ENCODE measurements at places on chromosomes 2 and 18. TPM values are rescaled to one million over a fixed set of nuclear protein-coding genes. Genes with fewer than 3 reads are reported as not detected.

Gene STK17B
- polyA plus RNA-seq, result 48.7 TPM

Gene GBX2
- not detected for polyA plus RNA-seq

Gene TRAPPC8
- 17.6 TPM for polyA plus RNA-seq

Gene THSD7B
- not detected for polyA plus RNA-seq

Gene SCYGR5
- polyA plus RNA-seq, result not detected

Gene SIX2
- not detected for polyA plus RNA-seq

Gene FLACC1
- polyA plus RNA-seq, result 0.32 TPM

Gene ACOXL
- polyA plus RNA-seq, result 0.16 TPM

Gene TPGS2
- polyA plus RNA-seq, result 23.5 TPM

Gene DIPK1C
- polyA plus RNA-seq, result not detected

Gene NETO1
- polyA plus RNA-seq, result 12.1 TPM

Gene DNAJC5G
- not detected for polyA plus RNA-seq

Gene DHRS9
- polyA plus RNA-seq, result 7.1 TPM

Gene ITGA6
- polyA plus RNA-seq, result 6.9 TPM

Gene DYNAP
- 0.22 TPM for polyA plus RNA-seq

Gene CFAP53
- polyA plus RNA-seq, result 0.56 TPM

DNA sequence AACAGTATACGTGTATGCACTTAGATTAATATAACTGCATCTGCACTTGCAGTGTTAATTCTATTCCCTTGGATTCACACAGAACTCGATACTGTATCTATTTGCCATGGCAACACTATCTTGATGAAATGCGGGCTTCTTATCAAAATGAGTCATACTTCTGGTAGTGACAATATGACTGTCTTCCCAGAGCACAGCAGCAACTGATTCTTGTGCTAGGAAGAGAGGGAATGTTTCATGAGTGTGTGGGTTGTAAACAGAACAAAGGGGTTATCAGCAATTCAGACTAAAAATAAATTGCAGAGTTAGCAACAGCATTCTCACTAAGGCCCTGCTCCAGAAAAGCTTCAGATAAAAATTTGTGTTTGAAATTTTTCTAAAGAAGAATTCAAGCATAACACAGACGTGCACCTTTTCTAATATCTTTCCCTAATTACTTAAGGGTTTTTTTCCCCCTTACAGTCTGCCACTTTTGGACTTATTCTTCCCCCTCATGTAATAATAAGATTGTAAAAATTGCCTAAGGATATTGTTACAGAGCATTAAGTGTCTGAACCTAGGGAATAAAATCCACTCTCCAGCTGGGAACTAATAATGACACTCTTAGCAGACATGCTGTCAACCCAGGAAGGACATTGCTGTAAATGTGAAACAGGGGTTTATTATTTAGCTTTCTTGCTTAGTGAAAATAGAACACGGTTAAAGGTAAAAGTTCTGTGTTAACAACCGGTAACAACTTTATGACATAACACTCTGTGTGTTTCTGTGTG, 99.9 kb upstream of the SLC38A11 start:
- DNase-seq, result no peak

DNA sequence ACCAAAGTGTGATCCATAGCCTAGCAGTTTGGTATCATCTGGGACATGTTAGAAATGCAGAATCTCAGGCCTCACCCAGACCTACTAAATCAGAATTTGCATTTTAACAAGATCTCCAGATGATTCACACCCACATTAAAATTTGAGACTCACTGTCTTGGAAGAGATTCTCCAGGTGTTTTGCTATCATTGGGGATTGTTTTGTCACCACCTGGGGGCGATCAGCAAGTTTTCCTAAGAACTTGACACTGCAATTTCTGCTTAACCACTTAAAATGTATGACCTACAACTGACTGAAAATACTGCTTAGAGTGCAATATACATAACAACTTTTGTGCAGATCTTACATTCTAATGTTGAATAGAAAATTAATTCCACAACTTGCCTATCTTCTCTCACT, 18.9 kb upstream of the ITGA4 start:
- no peak for DNase-seq

- no peak for DNase-seq
Measured at GRCh38 chr18:63083020-63083531, 236.5 kb downstream of the BCL2 start.

GRCh38 chr18:2883076-2883735, 36.4 kb downstream of the EMILIN2 start:
- DNase-seq, result peak; percentile 84

- DNase-seq, result no peak
Measured at GRCh38 chr2:3644246-3644525, 13.8 kb upstream of the ALLC start.

DNA sequence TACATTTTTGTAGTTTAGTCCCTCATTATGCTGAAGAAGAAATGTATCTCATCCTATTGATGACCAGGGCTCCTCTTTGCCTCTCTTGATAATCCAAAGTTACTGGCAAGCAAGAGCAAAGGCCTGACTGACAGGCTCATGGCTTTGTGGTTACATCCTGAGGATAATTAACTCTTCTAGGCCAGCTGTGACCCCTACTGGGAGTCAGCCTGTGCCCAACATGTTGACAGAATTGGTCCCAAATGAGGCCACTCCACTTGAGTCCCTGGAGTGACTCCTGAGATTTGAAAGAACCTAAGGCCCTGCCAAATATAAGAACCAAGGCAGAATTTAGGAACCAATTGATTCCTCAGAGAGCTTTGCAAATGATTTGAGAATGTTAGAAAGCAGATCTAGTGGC, 973.8 kb upstream of the CELF4 start:
- DNase-seq, result no peak

- peak; percentile 58 for DNase-seq
Measured at GRCh38 chr2:235719146-235719942, 225.5 kb downstream of the AGAP1 start.

- DNase-seq, result no peak
Measured at GRCh38 chr18:44823782-44824181, 143.1 kb downstream of the SETBP1 start.

- DNase-seq, result no peak
Measured at GRCh38 chr2:39306626-39307025, 62.9 kb upstream of the CDKL4 start.

GRCh38 chr2:71882949-71883472, 264.7 kb downstream of the CYP26B1 start:
- DNase-seq, result peak; percentile 88

GRCh38 chr2:11514081-11514730, 19.6 kb upstream of the GREB1 start:
- DNase-seq, result no peak

GRCh38 chr2:20575414-20575813, 75.5 kb downstream of the HS1BP3 start:
- no peak for DNase-seq

DNA sequence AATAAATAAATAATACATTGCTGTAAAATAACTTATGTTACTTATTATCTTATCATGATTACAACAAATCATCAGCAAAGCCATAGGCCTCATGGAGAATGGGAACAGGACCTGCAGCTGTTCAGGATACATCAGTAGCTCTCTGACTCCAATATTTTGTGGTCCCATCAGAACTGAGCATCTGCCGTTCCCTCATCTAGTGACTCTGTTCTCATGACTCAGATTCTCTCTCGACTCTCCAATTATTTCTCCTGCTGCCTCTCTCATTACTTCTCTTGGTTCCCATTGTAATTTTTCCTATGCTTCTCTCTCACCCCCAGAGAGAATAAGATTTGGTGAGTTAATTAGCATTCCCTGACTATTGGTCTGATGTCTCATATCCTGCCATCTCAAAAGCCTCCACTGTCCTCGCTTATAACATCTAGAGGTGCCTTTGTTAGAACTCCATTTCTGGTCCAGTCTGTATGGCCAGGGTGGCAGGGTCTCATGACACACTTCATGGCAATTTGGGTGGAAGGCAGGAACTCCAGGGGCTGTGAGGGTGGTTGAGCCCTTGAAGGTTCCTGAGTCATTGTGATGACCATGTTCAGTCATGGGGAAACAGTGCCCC, 78.0 kb upstream of the TANC1 start:
- DNase-seq, result no peak

DNA sequence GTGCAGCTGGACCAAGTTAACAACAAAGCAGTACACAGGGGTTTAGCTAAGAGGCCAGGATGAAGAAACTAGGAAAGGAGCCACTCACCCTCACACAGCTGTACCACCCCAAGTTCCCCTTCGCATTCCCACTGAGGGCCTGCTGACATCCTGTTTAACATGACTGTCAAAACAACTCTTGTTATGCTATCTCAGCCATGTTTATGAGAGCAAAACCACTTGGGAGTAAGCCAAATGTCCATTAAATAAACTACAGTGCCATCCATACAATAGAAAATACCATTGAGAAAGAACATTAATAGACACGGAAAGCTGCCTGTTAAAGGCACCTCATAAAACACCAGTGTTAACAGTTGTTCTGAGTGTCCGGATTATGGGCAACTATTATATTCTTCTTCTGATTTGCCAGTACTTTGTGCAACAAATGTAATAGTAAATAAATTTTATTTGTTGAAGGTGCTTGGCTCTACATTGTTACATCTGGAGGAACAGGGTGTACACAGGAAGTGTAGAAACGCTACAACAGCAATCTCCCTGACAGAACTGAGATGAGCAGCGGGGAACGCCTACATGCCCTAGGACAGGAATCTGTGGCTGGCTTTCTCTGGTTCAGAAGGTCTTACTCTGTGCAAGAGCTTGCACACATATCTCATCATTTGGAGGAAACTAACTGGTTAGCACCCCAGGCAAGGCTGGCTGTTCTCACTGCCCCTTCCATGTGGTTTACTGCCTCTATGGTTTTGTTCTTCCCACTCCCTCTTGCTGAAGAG, 85.6 kb downstream of the EHD3 start:
- DNase-seq, result no peak

GRCh38 chr18:74546007-74546406, 11.7 kb downstream of the CNDP1 start:
- DNase-seq, result no peak

DNA sequence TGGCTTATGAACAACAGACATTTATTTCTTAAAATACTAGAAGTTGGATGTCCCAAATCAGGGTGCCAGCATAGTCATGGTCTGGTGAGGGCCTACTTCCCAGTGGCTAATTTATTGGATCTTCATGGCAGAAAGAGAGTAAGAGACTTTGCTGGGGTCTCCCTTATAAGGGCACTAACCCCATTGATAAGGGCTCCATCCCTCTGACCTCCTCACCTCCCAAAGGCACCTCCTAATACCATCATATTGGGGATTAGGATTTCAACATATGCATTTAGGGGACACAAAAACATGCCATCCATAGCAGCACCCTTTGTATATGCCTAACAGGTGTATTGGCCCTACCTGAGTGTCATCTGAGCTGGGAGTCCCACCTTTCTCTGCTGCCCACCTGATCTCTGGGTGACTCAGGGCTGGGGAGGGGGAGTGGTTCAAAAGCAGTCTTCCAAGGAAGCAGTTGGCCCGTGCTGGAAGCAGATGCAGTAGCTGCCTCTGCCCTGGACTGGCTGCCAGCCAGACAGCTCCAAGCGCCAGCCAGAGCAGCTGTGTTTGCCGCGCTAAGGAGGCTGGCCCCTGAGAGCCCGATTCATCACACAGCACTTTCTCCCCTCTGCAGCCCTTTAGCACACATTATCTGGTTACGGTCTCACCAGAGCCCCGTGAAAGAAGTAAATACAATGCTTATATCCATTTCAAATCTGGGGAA, 84.6 kb downstream of the SMAD7 start:
- DNase-seq, result peak; percentile 41

- DNase-seq, result no peak
Measured at GRCh38 chr2:48147719-48148118, 241.4 kb upstream of the FBXO11 start.

GRCh38 chr2:101477556-101477955, 2.6 kb upstream of the RFX8 start:
- DNase-seq, result no peak

DNA sequence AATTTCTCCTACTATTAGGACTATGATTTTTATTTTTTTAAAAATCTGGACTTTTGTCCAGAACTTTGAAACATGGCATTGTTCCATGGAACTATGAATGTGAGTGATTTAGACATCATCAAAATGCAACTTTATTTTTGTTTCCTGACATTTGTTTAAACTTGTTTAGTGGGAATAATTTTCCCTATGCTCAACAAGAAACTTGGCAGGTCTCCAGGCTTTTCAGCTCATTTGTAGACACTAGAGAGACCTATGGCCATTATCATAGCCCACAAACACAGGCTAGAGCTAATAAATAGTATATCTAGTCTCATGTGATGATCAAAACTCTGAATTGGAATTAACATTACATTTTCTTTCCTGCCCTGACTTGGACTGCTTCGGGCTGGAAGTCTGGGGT, 145.1 kb upstream of the CELF4 start:
- no peak for DNase-seq

DNA sequence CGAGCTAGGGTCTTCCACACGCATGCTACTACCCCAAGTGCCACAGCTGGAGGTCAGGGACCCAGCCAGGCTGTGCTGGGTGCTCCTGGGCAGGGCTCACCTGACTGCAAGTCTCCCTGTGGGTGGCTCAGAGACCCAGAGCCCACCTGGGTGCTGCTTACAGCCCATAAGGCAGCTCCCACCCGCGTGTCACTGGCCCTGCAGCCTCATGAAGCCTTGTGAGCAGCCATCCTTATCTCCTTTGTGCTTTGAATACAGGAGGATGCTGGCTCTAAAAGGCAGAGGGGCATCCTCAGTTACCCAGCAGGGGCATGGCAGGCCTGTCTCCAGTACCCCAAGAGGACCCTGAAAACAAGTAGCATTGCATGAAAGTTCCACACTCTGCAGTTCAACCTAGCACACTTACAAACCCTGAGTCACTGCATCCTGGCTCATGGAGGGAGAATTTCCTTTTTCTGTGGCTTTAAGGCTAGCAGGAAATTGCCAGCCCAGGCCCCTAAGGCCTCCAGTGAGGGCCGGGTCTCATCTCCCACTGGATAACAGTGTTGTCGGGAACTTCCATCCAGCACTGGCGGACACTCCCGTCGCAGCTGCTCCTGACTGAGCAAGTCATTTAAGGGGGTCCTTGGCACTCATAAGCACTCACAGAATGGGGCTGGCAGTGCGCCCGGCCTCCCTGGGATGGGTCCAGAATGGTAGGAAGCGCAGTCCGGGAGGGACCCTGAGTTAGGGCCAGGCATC, 137.1 kb downstream of the RPIA start:
- DNase-seq, result peak; percentile 84

- DNase-seq, result no peak
Measured at GRCh38 chr18:73365018-73365417, 497.2 kb upstream of the NETO1 start.

GRCh38 chr2:25257032-25257552, 84.6 kb downstream of the DNMT3A start:
- no peak for DNase-seq

- DNase-seq, result peak; percentile 64
Measured at GRCh38 chr2:605674-606608, 71.3 kb downstream of the TMEM18 start.

DNA sequence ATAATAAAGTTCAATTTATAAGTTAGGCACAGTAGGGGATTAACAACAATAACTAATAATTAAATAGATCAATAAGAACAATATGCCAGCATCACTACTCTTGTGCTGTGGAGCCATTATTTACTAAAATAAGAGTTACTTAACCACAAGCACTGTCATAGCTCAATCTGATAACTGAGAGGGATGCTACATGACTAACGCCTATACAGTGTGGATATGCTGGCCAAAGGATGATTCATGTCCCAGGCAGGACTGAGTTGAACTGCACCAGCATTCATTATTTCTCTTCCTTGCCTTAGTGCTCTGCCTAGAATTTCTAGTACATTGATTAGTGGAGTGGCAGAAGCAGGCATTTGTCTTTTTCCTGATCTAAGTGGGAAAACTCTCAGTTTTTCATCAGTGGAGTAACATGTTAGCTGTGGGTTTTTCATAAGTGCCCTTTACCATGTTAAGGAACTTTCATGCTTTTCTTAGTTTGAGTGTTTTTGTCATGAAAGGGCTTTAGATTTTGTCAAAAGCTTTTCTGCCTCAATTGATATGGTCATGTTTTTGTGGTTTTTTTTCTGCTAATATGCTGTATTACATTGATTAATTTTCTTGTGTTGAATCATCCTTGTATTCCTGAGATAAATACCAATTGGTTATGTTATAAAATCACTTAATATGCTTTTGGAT, 21.7 kb downstream of the KIAA1328 start:
- no peak for DNase-seq

Measured in spleen (tissue), 13 donors.